AG20443 (cell line): ENCODE measurements at places on chromosomes 3 and 15.

- no peak for DNase-seq
These were observed 188.6 kb downstream of the CHL1 start for GRCh38 chr3:385151-385550.

GRCh38 chr3:38623539-38623938 is 25.9 kb downstream of the SCN5A start:
- DNase-seq = no peak

DNA sequence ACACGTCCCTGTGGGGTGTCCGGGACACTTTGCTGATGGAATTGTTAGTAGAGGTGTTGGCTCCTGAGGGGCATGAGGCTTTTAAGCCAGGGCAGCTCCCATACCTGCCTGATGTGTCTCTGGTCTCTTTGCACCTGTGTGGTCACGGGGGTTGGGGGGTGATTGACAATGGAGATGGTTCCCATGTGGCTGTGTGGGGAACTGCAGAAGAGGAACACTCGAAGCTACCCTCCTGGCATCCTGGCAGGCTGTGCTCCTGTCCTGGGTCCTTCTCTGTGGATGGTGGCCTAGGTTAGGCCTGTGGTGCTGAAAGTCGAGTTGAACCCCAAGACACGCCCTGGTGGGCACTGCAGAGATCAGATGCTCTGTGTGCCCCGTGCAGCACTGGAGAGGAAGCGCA is 73.4 kb downstream of the HMCES start:
- no peak for DNase-seq

DNA sequence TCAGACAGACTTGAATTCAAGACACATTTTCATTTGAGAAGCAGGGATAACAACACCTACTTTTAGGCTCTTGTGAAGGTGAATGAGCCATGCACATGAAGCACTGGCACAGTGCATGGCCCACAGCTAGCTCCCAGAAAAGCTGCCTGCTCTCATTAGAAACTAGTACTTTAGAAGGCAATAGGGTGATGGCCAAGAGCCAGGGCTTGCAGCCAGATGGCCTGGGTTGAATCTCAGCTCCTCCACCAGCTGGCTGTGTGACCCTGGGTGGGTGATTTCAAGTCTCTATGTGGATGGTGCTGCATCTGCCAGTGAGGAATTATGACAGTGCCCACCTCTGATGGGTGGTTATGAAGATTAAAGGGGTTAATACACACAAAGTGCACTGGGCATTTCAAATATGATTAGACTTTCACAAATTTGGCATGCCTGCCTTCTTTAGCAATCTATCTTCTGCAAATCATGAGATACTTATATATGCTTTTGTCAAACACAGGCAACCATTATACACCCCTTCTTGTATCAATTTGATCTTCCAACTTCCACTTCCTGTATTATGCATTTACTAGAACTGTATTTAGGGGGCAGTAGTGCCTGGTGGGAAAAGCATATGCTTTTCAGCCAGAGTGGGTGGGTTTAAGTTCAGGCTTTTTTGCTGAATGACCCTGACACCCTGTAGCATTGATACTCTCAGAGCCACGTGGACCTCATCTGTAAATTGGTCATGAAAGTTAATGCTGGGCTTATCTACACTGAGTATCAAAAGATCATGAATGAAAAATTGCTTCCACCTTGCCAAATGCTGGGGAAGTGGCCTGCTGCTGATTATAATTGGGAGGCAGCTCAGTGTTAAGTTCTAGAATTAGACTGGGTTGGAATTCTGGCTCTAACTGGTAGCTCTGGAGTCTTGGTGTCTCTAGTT is 34.7 kb upstream of the RBP1 start:
- DNase-seq = no peak

- no peak for DNase-seq
These were observed 60.8 kb downstream of the SNRK start for GRCh38 chr3:43346978-43347749.

GRCh38 chr3:178457511-178457910 is 78.7 kb upstream of the KCNMB2 start:
- no peak for DNase-seq

DNA sequence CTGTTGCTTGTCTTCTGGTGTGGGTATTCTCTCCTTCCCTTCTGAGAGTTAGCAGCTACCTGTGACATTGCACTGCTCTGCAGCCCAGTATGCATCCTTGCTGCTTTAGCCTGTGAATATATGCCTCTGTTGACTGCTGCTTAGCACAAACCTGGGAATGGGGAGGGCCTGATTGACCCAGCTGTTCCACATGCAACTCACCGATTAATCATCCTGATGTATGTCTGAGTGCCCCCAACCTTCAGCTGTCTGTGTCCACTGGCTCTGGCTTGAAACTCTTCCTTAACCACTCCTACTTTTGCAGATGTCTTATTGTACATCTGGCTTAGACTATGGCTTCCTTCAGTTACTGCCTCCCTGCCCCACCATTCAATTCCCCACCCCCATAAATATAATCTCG is 119.1 kb downstream of the RASA2 start:
- no peak for DNase-seq

- peak; percentile 21 for DNase-seq
These were observed 35.2 kb downstream of the NCEH1 start for GRCh38 chr3:172675441-172676193.

DNA sequence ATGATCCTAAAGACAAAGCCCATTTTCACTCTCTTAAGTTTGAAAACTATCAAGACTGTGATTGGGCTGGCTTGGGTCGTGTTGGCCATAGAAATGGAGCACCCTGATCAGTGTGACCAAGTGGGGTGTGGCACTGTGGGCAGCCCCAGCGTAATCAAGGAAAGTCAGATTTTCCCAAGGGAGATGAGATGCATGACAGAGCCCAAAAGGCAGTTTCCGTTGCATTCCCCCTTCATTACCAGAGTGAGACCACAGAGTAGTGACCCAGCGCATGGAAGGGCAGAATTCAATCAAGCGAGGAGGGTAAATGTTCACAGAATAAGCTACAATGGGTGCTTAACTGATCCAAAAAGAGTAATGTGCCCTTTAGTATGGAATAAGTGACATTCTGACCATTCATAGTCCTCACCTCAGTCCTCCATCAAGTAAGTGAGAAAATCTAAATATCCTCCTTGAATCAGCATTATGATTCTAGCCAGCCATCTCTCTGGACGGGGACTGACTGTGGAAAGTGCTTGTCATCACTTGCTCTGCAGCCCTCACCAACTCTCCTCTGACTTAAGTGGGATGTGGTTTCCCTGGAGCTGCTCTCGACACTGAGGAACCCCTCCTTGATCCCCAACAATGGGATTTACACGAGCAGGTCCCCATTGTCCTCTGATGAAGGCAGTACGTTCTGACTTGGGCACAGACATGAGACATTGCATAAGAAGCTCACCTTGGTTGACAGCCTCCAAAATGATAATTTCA is 430.5 kb downstream of the OCA2 start:
- DNase-seq = no peak

DNA sequence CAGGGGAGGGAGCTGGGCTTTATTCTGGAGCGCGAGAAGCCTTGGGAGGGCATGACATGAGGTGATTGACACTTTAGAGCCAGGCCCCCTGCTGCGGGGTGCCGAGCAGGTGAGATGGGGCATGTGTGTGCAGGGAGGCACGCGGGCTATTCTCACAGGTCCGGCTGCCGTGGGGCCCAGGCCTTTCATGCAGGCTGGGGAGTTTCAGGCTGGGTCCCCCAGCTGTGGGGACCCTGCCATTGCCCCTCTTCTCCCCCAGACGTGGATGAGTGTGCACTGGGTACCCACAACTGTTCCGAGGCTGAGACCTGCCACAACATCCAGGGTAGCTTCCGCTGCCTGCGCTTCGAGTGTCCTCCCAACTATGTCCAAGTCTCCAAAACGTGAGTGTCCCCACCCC is 87.3 kb downstream of the FBLN2 start:
- DNase-seq = no peak

- DNase-seq = no peak
These were observed 21.9 kb downstream of the TPRA1 start for GRCh38 chr3:127568586-127568985.

GRCh38 chr3:18652781-18653180 is 227.6 kb upstream of the SATB1 start:
- no peak for DNase-seq

DNA sequence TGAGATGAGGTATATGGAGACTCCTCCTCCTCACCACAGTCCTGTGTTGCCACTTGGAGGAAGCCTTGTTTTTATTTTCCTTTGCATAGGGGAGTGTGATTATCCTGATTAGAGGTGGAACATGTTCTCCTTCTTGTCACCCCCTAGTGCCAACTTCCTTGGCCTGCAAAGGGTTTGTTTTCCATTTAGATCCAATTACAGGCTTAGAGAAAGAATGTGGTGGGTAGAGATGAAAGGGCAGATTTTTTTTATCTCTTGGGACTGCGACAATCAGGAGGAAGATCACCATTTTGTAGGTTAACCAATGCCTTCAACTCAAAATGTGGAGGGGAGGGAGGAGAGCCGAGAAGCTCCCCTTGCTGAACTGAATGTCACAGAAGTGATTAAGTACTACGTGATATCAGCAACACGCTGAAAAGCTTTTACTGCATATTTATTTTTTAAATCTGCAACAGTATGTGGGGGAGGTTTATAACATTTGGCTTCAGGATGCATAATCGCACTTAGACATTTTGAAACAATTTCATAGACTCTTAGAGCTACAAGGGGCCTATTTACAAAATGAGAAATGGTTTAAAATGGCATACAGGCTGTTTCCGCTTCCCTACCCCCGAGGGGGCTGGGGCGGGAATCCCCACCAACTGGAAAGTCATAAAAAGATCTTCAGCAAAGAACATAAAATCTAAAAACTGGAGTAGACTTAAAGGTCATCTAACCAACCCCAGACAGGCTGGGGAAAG is 2.4 kb downstream of the LMCD1 start:
- no peak for DNase-seq

DNA sequence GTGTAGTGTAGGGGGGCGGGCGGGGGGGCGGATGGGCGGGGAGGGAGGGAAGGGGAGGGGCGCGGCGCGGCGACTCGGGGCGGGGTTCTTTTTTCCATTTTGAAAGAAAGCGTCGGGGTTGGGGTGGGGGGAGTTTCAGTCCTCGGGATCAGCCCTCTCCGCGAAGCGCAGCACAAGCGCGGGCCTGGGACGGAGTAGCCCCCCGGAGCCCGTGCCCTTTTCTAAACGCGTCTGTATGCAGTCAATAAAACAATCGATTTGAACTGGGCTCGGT is 6.1 kb downstream of the ISLR2 start:
- no peak for DNase-seq

DNA sequence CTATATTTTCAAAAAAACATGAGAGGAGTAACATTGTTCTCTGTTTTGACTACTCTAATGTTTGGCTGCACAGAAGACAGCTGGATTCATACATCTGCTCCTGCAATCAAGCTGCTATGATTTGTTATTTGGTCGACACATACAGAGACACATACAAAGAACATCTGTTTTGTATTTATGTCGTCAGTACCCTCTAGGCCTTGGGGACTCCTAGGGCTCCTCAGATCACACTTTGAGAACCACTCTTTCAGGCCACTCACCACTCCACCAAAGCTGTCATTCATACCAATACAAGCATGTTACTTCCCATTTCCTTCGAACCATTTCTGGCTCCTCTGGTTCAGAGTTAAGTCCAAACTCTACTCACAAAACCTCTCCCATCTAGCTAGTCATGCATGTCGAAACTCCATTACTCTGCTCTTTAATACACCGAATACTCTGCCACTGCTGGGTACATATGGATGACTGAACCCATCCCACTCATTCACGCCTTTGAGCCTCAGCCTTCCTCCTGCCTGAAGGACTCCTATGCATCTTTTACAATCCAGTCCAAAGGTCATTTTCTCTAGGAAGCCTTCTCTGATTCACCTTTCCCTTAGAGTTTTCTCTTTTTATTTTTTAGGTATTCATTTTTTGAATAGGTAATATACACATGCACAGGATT is 102.9 kb upstream of the ARHGEF3 start:
- DNase-seq = no peak

GRCh38 chr3:64184621-64185020 is 40.6 kb downstream of the PRICKLE2 start:
- DNase-seq = no peak

GRCh38 chr15:93296759-93297500 is 207.9 kb upstream of the RGMA start:
- DNase-seq = no peak

GRCh38 chr3:197520311-197521276 is 35.2 kb downstream of the BDH1 start:
- DNase-seq = no peak

GRCh38 chr3:60339304-60339703 is 911.9 kb downstream of the FHIT start:
- no peak for DNase-seq

- no peak for DNase-seq
These were observed 38.1 kb downstream of the RBM15B start for GRCh38 chr3:51429138-51429537.
